ENCODE measurements at places on chromosomes 3 and 15.

- DNase-seq, result no peak
Measured at GRCh38 chr15:98815207-98815606, 166.9 kb downstream of the IGF1R start.

- DNase-seq, result no peak
Measured at GRCh38 chr3:119619094-119619493, 21.4 kb downstream of the PLA1A start.

DNA sequence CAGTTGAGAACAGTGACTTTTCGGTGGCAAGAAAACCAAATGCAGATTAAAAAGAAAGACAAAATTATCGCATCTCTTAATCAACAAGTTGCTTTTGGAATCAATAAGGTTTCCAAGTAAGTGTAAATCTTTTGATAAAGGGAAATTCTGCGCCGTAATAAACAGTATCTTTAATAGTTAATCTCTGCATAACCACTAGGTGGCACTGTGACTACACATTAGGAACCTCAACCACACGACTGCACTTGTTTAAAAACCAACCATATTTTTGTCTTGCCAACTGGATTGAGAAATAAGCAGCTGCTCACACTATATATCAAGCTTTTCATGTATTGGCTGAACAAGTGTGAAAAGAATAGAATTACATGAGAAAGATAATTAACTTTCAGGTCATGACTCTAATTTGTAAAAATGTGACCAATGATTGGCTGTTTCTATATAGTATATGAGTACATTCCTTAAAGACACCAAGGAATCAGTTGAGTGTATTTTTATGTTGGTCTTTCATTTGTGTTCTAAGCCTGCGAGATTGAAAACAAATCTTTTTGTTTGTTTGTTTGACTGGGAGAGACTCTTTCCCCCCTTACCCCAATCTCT lies 72.7 kb downstream of the DZIP3 start:
- DNase-seq, result no peak

GRCh38 chr3:58066842-58067241 lies 58.6 kb downstream of the FLNB start:
- no peak for DNase-seq

- no peak for DNase-seq
Measured at GRCh38 chr3:197508461-197508860, 47.3 kb downstream of the BDH1 start.

DNA sequence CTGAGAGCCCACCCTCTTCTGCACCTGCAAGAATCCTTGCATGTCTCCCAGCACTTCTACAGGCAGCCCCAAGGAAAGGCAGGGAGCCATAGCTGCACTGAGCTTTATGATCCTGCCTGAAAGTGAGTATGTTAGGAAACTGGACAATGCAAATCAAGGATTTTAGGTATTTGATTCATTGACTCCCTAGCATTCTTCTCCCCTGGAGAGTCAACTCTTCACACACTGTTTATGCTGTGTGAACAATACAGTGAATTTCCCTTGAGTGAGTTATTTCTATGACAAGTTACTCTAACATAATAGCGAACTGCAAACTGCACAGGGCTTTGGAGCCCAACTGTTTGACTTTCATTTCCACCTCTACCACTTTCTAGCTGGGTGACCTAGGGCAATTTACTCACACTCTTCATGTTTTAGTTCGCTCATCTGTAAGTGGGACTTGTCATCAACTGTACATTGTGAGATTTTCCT lies 96.0 kb upstream of the PHLDB2 start:
- no peak for DNase-seq

- no peak for DNase-seq
Measured at GRCh38 chr15:70539912-70540530, 223.3 kb downstream of the UACA start.

DNA sequence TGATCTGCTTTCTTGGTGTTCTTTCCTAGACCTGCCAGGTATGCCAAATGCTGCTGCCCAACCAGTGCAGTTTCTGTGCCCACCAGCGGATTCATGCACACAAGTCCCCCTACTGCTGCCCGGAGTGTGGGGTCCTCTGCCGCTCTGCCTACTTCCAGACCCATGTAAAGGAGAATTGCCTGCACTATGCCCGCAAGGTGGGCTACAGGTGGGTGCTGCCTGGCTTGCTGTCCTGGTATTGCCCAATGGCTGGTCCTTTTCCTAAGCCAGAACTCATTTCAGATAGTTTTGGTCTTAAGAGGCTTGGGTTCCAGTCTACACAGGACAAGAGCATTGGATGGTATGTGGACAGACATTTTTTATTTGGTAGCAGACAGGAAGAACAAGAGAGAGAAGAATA lies 26.5 kb upstream of the ALPK3 start:
- no peak for DNase-seq

- no peak for DNase-seq
Measured at GRCh38 chr3:50520849-50521248, 17.4 kb upstream of the CACNA2D2 start.

GRCh38 chr3:113985541-113985940 lies 37.7 kb downstream of the ZDHHC23 start:
- DNase-seq, result no peak

DNA sequence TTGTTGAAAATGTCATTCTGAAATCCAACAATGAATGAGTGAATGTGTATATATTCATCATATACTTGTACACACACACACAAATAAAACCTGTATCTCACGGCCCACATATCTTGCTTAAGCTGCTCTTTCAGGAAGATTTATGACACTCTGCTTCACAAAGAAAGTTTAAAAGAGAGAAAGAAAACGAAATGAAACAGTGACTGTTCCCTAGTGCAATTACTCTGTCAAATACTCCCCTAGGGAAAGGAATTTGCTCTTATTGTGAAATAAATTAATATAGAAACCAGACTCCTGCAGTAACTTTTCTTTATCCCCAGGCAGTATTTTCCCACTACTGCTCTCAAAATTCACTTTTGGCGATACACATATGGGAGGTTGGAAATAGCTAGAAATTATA lies 329.1 kb downstream of the VPS13C start:
- DNase-seq, result no peak

DNA sequence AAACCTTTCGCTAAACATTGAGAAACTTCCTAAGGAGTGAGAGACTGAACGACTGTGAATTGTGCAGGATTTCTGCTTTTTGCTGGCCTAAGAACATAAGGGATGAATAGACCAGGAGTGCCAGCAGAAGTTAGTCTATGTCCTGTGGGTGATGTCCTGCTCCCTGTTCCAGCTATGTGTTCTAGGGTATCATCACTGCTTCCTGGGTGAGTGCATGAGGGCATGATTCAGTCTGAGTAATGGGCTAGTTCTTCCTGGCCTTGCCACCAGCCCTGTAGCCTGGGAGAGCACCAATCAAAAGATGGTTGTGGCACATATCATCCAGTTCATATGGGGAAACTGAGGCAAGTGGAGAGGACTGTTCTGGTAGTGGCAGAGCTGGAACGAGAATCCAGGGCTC lies 153.9 kb upstream of the TPM1 start:
- no peak for DNase-seq

DNA sequence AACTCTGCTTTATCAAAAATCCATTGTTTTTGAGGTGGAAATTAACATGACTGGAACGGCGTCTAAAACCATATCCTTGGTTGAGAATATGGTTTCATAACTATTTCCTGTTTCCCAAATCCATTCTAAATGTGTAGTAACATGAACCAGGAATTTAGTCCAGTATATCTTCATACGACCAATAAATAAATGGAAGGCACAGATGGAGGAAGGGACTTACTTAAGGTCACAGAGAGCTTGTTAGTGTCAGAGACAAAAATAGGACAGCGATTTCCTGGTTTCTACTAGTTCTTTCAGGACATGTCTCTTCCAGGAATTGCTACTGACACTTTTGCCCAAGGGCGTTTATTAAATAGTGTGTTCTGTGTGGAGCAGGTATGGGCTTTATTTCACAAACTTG lies 41.2 kb downstream of the HES1 start:
- no peak for DNase-seq

- no peak for DNase-seq
Measured at GRCh38 chr3:165455360-165455759, 259.2 kb upstream of the SLITRK3 start.

- no peak for DNase-seq
Measured at GRCh38 chr3:15886521-15886920, 88.7 kb upstream of the ANKRD28 start.

GRCh38 chr3:98733053-98733811 lies 29.9 kb upstream of the ST3GAL6 start:
- no peak for DNase-seq

GRCh38 chr3:191500892-191501291 lies 39.9 kb downstream of the PYDC2 start:
- DNase-seq, result no peak

- DNase-seq, result no peak
Measured at GRCh38 chr3:135499426-135499825, 466.1 kb upstream of the PPP2R3A start.

DNA sequence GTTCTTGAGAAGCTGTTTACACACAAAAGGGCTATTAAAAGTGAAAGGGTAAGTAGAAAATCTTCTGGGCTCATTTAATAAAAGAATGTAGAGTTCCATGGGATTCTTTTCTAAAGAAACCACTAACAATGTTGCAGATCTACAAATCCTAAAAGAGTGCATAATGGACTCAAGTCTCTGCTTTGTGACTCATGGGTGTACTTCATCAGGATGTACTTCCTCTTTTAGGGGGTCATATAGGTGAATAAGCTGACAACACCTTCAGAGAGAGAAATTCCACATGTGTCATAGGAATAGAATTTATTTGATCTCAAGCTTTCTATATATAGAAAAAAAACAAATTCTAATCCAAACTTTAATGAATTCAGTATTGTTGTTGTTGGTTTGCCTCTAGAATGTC lies 355.5 kb downstream of the TIGIT start:
- no peak for DNase-seq

DNA sequence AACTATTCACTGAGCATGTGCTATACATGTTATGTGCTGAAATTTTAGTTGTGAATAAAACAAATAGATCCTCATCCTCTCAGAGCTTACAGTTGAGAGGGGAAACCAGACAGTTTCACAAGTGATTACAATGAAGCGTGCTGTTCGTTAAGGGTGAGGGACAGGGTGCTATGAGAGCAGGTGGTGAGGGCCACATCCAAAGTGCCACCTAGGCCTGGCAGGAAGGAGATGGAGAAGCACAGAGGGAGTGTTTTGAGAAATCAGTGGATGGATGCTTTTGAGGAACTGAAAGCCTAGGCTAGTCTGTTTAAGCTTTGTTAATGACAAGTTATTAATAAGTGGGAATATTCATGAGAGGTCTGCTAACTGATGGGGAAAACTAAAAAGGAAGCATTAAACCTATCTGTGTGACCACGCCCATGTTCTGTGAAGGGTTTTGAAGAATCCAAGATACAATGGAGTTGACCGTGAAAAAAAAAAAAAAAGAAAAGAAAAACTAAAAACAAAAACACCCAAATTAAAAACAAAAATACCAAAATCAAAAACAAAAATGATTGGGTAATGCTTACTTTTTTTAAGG lies 7.3 kb downstream of the MCTP2 start:
- DNase-seq, result no peak

- no peak for DNase-seq
Measured at GRCh38 chr3:187807086-187807862, 62.0 kb upstream of the BCL6 start.

DNA sequence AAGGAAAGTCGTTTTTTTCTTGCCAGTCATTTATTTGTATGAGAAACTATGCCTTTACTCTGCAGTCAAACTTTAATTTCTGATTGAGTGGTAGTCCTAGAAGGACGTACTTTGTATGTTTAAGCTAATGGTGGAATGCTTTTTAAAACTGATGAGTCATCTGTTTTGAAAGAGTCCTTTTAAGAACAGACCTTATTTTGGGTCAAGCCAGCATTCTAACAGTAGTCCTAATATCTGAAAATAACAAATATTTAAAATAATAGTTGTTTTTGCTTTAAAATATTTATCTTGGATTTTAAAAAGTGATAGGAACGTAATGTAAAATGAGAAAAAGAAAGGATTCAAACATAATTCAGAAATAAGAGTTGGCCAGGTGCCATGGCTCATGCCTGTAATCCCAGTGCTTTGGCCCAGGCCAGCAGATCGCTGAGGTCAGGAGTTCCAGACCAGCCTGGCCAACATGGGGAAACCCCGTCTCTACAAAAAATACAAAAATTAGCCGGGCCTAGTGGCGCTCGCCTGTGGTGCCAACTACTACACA lies 1.3 kb upstream of the LRRC58 start:
- DNase-seq, result no peak

- no peak for DNase-seq
Measured at GRCh38 chr15:29765898-29766527, 56.3 kb downstream of the TJP1 start.

- no peak for DNase-seq
Measured at GRCh38 chr3:52088445-52089367, 32.3 kb upstream of the DUSP7 start.
